SW480 (cell line): ENCODE measurements at places on chromosomes 2 and 18.

DNA sequence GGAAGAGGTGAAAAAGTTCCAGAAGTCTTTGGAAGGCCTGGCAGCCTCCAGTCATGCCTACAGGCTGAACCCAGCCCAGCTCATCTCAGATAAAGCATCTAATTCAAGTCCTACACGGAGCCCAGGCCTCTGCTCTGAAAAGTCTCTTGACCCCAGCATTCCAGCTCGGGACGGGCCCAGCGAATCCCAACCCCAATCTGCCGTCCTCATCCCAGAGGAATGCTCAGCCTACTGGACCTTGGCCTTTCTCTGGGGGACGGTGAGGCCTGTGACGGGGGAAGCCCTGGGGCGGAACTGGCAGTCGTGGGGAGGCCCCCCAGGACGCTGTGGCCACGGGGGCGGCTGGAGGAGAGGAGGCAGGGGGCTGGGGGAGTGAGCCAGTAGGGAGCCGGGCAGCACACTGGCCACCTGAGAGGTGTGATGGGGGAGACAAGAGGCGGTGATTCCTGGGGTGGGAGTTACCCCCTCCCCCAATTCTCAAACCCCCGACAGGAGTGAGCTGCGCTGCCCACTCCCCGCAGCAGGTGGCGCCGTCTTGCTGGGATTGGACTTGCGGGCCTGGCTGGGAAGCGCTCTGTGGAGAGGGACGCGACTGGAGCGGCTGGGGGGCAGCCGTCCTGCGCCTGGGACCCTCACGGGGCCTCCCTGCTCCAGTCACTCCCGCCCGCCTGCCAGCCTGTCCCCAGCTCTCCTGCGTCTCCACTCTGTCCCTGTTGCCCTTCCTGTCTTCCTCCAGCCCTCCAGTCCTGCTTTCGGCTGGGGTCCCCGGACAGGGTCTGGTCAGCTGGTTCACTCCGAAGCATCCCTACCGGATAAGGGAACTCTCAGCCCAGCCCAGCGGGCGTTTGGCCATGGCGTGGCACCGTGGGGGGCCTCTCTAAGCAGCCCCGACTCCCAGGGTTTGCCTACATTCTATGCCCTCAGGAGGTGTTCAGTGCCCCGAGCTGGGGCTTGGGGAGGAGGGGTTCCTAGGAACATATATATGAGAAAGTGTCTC, 182.6 kb upstream of the HAAO start:
- peak; percentile 59 for DNase-seq

GRCh38 chr2:104868505-104868866, 14.6 kb downstream of the POU3F3 start:
- no peak for DNase-seq

- peak; percentile 82 for DNase-seq
Measured at GRCh38 chr2:196160101-196160500, 11.3 kb downstream of the STK17B start.

- peak; percentile 18 for DNase-seq
Measured at GRCh38 chr2:15117409-15118050, 443.6 kb downstream of the NBAS start.

DNA sequence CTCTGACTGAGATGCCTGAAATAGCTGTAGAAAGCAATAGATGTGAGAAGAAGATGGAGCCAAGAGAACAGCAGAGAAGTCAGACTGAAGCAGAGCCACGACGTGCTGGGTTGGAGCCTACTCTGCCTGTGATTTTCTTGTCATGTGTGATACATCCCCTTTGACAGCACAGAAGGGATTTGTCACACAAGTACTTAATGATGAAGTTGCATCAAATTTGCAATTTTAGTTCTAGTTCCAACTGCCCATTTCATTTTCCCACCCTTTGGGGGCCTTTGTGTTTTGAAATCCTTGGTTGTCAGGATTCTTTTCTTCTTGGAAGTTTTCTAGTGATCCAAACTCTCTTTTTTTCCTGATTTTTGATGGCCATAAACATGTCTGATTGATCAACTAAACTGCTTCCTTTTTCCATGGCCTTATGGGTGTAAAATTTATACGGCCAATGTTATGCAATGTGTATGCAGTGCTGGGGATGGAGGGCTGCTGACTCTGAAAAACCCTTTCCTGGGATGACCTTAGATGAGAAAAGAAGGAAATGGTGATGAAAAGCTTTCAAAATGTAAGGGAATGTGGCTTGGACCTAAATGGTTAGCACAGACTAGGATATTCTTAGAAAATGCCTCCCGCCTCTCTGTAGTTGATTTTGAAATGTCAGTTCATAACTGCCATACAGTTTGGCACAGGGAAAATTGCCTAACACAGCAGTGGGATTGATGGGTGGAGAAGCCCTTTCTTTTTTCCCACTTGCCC, 9.6 kb upstream of the B3GNT2 start:
- no peak for DNase-seq
